Type B pancreatic cell (in vitro differentiated cells): ENCODE measurements at places on chromosomes 11 and 22. TPM values are rescaled to one million over a fixed set of nuclear protein-coding genes. Genes with fewer than 3 reads are reported as not detected.

CD3D gene
- total RNA-seq, result not detected in 2 replicates

NEFH gene
- total RNA-seq, result 1.3 and 2.9 TPM in 2 replicates

TSKU gene
- total RNA-seq, result 32.8 and 36.7 TPM in 2 replicates

SUSD2 gene
- 3.7 and 5.6 TPM in 2 replicates for total RNA-seq

ALKBH3 gene
- total RNA-seq, result 27.3 and 30.6 TPM in 2 replicates

AQP11 gene
- total RNA-seq, result 2.4 and 4.1 TPM in 2 replicates

CYB561A3 gene
- 34.9 and 35.0 TPM in 2 replicates for total RNA-seq

CDKN1C gene
- total RNA-seq, result 108 and 140 TPM in 2 replicates

SAA2 gene
- total RNA-seq, result not detected in 2 replicates

GRCh38 chr11:76459846-76460245, 15.0 kb downstream of the EMSY start:
- no peak for DNase-seq

DNA sequence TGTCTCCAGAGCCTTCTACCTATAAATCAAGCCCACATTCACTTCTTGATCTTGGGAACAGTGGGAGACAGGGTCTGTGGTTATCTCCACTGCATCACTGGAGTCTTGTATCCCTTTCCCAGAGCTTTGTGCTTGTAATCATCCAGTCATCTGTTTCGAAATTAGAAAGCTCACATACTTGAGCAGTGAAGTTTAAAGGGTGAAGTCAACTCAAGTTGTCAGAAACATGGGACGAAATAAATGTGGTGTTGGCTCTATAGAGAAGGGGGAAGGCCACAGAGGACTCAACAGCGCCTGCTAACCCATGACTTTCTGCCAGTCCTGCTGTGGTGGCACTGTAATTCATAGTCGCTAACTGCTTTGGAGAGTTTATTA, 197.5 kb downstream of the DBX1 start:
- DNase-seq, result no peak

DNA sequence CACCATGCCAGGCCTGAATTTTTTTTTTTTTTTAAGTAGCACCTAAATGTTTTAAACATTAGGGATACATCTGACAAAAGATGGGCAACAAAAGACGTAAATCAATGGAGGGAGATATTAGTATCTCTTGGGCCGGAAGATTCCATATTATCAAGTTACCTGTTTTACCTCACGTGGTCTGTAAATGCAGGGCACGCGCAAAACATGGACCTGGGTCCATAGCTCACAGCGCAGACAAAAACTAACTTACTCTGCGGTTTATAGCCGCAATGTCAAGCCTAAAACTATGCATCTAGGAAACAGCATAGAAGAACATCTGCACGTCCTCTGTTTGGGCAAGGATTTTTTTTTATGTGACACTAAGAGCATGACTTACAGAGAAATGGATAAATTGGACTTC, 31.5 kb upstream of the PANX2 start:
- no peak for DNase-seq

- no peak for DNase-seq
These were observed 15.0 kb downstream of the PRDM11 start for GRCh38 chr11:45161252-45162063.

- no peak for DNase-seq
These were observed at the start of gene OR5B17 for GRCh38 chr11:58358969-58359368. OR5B17 (minus strand) TSS chr11:58359069; CDS start chr11:58359069, 0 bp downstream.

GRCh38 chr11:100876815-100877520, 189.9 kb downstream of the ARHGAP42 start:
- no peak for DNase-seq

DNA sequence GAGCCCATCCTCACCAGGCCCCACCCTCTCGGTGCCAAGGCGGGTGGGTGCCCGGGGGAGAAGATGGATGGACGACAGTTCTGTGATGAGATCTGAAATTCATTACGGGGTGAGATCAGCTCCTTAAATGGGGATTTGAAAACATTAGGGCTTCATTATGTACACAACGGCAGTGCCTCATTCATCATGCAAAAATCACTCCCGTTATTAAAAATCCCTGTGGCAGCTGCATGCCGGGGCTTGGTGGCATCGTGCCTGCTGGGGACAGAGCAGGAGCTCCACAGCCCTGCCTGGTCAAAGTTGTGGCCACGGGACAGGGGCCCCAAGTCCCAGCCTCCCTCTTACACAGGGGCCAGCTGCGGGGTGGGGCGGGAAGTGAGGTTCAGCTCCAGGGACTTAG, 20.2 kb downstream of the OTUB1 start:
- DNase-seq, result no peak

DNA sequence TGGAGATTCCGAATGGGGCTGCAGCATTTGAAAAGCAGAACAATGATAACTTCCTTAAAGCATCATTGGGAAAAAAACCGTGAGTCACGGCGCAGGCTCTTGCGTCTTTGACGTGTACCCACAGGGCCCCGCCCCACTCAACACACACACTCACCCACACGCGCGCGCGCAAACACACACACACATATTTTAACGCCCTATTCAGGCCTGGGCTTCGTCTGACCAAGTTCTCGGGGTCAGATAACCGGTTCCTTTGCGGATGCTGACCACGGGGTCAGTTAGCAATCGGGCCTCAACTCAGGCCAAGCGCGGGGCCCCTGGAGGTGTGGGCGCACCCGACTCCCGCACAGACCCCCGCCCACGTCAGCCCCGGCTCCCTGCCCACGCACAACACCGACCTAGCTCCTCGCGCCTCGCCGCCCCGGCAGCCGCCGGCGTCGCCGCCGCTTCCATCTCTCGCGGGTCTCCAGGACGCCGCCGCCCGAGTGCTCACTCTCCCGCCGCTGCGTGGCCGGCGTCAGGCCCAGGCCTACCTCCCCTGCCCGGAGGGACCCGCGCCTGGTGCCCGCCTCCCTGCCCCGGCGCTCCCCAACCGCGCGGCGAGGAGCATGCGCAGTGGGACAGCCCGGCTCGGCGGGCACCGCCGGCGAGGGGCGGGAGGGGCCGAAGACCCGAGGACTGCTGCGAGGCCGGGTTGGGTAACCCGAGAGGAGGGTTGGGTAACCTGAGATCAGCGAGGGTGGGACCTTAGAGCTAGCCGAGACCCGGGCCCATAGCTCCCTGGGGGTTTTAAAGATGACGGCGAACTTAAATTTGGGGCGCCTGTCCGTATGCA, at the start of gene SLC36A4:
Gene SLC36A4, minus strand, starts transcription at position 612 of the 835 bp plus-strand sequence. Its CDS starts 159 bp downstream, at position 453.
- peak; percentile 92 for DNase-seq

- no peak for DNase-seq
These were observed 5.6 kb downstream of the PLAAT3 start for GRCh38 chr11:63608353-63609345.

DNA sequence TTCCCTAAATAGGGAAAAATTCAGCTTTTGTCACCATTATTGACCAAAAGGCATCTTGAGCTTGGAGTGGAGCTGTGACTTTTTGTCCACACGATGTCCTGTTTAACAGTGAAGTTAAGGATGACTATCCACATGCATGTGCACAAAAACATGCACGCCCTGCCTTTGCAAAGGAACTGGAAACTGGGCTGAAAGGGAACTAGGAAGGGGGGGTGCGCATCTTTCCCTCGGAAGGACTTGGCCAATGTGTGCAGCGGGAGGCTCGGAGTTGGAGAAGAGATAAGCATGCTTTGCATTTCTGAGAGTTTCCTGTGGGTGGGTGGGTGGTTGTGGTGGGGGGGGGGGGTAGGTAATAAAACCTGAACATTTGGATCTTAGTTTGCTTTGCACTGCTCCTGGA, 411 bp upstream of the KIRREL3 start:
- no peak for DNase-seq

GRCh38 chr11:123063826-123064657, 2.1 kb upstream of the HSPA8 start:
- no peak for DNase-seq

- no peak for DNase-seq
These were observed 72.6 kb upstream of the PARVG start for GRCh38 chr22:44108076-44108475.

GRCh38 chr11:123707606-123708205, 33.8 kb downstream of the ZNF202 start:
- DNase-seq, result no peak

DNA sequence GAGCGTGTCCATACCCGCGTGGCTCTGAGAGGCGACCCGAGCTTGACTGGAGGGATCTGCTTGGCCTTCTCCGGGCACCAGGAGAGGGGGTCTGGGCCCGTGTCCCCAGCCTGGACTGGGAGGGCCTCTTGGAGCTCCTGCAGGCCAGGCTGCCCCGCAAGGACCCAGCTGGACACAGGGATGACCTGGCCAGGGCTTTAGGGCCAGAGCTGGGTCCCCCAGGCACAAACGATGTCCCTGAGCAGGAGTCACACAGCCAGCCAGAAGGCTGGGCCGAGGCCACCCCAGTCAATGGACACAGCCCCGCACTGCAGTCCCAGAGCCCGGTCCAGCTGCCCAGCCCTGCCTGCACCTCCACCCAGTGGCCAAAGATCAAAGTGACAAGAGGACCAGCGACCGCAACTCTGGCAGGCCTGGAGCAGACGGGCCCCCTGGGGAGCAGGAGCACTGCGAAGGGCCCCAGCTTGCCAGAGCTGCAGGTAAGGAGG, 38.2 kb downstream of the TRIOBP start:
- DNase-seq, result no peak

- DNase-seq, result no peak
These were observed 1.5 kb downstream of the OR5A1 start for GRCh38 chr11:59437770-59438169.

- DNase-seq, result no peak
These were observed 22.0 kb downstream of the FAT3 start for GRCh38 chr11:92246630-92247029.

DNA sequence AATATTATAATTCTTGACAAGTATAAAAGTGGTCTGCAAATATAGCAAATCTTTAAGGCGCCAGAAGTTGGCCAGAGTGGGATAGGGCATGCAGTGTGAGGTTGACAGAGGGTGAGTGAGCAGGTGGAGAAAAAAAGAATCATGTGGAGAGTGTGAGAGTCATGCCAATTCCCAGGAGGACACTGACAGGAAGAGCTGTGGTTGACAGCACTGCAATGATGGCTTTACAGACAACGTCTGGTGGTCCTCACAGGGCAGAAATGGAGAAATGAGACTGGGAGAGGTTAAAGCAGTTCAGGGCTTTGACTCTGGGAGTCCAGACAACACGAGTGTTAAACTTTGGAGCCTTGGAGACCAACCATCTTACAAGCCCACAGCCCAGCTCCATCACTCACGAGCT, 34.9 kb downstream of the SERPIND1 start:
- no peak for DNase-seq
